ENCODE measurements at places on chromosomes 2 and 18.

GRCh38 chr18:75209951-75210258 lies 692 bp upstream of the TSHZ1 start:
- DNase-seq: peak; percentile 72

DNA sequence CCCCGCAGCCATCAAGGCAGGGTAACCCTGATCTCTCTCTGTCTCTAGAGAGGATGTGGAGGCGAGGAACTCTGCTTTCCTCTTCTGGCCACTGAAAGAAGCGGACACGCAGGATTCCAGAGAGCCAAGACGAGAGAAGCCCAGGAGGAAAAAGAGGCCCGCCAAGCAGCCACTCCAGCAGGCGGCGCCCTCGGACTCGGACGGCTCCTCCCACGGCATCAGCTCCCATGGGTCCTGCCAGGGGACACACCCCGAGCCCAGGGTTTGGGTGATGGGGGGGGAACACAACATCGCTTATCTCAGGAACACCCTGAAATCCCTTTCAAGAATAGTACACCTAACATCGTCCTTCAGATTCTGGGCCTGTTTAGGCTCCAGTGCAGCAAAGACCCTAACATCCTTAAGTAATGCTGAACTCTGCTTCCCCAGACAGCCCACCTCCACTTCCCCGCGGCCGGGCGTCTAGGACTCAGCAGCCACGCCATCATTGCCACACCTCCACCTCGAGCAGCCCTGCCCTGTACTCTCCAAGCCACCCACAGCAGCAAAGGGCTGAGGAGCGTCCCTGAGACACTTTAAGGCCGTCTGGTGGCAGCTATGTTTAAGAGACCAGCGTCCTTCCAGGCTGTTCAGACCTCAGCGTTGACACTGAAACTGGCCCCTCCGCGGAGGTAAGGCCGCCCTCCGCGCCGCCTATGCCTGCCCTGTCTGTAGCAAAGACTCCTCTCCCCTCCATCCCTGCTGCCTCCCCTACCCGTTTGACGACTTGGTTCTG lies 34.3 kb upstream of the CNGA3 start:
- no peak for DNase-seq

- DNase-seq: no peak
These were observed 213.0 kb downstream of the PHLPP1 start for GRCh38 chr18:62928326-62928725.

DNA sequence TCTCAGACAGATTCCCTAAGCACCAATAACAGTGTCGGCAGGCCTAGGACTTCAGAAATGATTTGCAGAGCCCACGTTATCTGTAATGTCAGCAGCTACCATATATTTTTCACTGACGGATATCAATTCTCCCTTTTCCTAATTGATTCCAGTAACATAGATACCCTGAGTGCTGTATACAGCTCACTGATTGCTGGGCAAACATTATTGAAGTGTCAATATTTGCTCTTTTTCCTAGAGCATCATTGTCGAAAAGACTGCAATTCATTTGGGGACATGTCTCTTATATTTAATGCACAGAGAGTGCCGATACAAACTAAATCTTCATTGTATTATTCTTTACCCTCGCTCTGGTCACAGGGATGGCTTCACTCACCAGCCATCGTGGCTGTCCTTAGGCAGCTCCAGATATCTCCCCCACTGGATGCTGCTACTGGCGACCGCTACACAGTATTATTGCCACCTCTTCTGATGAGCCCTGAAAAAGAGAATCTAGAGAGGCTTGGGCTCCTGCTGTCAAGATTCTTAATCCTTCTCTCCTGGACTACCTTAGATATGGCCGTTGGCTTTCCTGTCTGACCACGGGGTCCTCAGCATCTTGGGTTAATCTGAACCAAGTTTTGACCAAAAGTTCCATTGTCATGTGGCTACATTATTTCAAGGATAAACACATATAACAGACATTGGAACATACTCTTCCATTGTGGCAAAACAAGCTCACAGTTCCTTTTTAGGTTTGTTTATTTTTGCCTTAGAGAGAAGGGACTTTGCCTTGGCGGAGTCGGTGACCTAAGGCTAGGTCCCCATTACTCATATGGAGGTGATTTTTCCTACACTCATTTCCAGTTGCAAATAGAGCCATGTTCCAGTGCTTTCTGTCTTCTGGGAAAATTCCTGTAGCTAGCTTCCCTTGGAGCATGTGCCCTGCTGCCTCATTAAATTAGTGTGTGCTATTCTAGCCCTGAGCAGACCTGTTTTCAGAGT lies 105.4 kb downstream of the CPO start:
- peak; percentile 58 for DNase-seq

DNA sequence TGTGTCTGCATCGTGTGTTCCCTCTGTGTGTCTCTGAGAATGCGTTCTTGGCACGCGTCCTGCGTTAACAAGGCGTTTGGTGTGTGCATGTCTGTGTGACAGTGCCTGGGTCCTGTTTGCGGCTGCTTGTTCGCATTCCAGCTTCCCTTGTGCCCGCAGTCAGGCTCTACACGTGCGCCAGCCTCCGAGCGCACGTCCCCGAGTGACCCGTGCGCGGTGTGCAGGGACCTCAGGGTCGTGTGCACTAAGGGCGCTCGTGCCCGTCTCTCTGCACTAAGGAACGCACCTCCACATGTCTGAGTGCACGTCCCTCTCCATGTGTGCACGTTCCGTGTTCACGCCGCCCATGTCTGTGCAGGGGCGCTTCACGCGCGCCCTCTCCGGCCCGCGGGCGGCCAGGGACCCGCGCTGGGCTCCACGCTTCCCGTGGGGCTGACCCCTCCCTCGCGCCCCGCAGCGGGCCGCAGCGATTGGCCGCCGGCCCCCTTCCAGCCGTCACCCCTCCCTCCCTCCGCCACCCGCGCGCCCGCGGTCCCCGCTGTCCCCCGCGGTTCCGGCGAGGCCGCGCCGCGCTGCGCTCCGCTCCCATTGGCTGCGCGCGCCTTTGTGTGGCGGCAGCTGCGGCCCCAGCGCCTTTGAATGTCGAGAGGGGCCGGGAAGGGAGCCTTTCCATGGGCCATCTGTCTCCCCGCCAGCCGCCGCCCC lies 229.4 kb downstream of the HAUS1 start:
- DNase-seq: peak; percentile 90

GRCh38 chr18:64037812-64038414 lies 68.0 kb downstream of the SERPINB8 start:
- peak; percentile 81 for DNase-seq

DNA sequence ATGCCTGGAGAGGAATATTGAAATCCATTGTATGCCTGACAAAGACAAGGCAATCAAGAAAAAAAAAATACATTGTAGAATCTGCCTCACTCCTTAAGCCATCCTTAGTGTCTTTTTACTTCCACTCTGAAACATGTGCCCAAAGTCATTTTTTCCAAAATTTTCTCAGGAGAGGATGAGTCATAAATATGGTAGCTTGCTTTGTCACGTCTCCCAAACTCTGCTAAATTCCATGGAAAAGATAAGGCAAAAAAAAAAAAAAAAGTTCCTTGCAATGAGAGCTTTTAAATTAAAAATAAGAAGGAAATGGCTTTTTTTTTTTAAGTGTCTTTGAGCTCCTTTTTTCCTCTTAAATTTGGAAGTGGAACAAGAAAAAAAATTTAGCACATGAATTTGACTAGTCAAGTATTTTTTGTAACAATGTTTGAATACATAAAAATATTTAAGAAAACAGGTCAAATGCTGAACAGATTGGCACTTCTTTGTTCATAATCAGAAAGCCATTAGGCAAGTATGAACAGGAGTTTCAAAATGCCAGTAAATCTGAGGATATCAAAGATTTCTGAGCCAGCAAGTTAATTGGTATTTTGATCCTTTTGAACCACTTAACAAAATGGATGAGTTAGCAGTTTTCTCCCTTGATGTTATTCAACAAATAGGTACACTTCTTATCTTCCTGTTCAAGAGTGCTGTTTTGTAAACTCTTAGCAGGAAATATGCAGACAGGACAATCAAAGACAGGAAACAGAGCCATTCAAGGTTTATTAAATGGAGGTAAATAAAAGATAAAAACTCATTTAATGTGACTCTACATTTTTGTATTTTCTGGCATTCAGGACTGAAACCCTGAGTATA lies 247.3 kb upstream of the SP5 start:
- DNase-seq: no peak

- DNase-seq: no peak
These were observed 200.0 kb upstream of the SIX3 start for GRCh38 chr2:44741507-44741906.

GRCh38 chr18:48687346-48688042 lies 148.7 kb downstream of the CTIF start:
- no peak for DNase-seq

DNA sequence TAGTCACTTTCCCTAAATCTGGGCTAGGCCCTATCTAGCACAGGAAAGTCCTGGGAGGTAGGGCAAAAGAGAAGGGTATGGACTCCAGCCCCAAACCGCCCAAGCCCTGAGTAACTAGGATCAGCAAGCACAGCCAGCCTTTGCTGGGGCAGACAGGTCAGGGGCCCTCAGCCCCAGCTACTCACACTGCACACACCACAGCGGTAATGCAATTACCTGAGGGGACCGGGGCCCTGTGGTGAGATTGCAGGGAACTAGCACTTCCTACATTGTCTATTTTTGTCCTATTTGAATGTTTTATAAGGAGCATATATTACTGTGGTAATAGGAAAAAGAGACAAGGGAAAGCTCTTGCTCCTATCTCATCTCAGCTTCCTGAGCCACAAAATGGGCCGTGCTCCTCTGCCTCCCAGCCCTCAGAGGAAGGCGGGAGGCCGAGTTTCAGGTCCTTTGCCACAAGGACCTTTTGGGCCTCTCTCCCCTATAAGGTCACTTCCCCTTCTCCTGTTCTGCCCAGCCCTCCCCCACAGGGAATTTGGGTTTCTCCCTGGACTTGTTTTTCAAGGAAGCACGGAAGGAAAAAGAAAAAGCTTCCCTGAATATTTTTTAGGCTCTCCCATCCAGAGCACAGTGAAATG lies 20.5 kb downstream of the RAB11FIP5 start:
- no peak for DNase-seq

- peak; percentile 99 for DNase-seq
These were observed 411.7 kb downstream of the DSEL start for GRCh38 chr18:67104700-67105284.

DNA sequence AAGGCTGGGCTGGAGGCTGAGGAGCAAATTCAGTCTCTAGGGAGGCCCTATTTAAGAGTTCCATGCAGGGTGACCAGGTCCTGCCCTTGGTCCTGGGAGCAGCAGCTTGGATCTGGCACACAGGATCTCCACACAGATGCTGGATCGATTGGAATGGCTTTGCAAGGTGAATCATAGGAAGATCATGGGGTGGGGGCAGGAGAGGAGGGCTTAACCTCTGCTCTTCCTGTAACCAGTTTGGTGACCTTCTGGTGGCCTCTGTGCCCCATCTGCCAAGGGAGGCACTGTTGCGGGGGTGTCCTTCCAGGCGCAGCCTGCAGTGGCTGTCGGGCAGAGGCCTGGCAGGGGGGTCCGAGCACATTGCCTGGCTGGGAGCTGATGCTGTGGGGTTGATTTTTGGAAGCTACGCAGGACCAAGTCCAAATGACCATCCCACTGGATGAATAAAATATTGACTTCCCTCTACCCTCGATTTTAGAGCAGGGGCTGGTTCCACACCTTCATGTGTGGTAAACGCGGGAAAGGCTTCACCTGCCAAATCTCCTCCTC lies 79.7 kb downstream of the EDAR start:
- DNase-seq: no peak

- no peak for DNase-seq
These were observed 618.6 kb downstream of the ZEB2 start for GRCh38 chr2:143901185-143901842.

GRCh38 chr2:70385204-70385603 lies 83.3 kb upstream of the FAM136A start:
- DNase-seq: no peak

DNA sequence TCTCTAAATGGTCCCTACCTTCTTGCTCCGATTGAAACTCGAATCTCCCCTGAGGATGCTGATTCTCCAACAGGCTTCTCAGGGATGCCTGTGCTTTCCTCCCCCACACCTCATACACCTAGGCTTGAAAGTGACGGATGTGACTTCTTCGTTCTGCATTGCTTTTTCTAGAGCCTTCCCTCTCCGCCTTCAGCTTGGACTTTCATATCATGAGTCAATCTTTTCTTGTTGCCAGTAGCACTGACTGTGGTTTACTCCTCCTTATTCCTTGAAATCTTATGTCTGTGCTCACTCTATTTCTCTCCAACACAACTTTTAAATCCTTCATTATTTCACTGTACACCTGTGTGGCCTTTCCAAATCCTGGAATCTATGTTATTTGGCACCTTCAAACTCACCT lies 451.4 kb downstream of the TMX3 start:
- DNase-seq: no peak

DNA sequence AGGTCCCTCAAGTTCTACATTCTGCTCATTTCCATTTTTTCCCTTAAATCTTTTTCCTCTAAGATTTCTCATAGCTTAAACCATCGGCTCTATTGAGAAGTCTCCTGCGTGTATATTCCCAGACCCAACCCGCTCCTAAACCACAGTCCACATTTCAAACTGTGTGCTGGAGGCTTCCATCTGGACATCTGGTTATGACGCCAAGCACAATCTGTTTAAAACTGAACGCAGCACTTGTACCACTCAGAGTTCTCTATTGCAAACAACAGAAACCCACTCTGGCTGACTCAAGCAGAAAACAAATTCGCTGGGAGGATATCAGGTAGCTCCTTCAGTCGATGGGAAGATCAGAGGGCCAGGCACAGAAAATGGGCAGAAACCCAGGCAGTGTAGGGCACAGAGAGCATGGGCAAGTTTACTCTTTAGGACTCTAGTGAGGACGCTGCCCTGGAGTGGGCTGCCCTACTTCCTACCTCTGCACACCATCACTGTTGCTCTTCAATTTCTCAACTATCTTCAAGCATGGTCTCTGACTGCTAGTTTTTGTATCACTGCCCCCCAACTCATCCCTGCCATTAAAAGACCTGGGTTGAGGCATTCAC lies 5.6 kb upstream of the EML4 start:
- DNase-seq: no peak

GRCh38 chr18:24031318-24031717 lies 16.8 kb downstream of the TTC39C start:
- DNase-seq: no peak

- DNase-seq: peak; percentile 3
These were observed 5.5 kb downstream of the HOXD8 start for GRCh38 chr2:176135035-176135440.

DNA sequence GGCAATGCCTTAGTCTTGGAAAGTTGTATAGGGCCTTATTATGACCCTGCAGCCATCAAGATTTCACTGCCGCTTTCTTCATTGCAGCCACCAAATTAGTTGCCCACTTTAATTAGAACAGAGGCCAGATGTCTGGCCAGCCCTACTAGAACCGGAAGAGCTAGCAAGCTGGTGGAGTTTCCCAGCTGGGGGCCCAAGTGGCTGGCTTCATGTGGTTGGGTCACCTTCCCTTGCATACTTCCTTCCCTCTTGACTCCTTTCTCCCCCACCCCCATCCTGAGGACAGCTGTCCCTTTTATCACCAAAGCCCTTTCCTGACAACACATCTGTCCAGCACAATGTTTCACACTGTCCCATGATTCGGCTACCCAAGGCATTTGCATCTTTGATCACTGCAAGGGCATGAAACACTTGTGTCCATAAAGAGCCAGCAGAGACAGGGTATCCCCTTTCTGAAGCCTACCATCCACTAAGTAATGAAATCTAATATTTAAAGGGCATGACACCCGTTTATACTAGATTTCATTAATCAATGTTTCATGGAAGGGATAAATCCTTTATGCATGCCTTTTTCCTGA lies 187.2 kb downstream of the BCL11A start:
- no peak for DNase-seq

Measured in NCI-H146 (cell line).